Effector CD8-positive, alpha-beta T cell (primary cell): ENCODE measurements at places on chromosomes 7 and 10.

DNA sequence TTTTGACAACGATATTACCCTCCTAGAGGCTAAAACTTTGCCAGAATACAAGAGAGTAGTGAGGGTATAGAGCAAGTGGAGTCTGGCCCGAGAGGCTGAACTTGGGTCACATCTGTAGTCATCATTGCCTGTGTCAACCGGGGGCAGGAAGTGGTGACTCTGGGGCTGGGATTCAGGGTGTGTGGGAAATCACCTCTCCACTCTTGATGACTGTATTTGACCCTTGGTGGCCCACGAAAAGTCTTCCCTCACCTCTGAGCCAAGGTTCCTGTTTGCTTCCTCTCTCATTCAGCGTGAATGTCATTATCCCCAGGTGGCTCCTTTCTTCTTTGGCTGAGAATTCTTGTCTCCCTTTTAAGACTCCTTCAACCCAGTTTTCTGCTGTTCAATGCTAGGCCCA is 240.4 kb downstream of the ABCA13 start:
- no peak for DNase-seq

- no peak for DNase-seq
Observed at GRCh38 chr7:5183155-5183554, 6.9 kb upstream of the WIPI2 start.

- no peak for DNase-seq
Observed at GRCh38 chr7:106112972-106113421, 885 bp upstream of the SYPL1 start.

GRCh38 chr10:119197921-119198320 is 9.4 kb upstream of the GRK5 start:
- no peak for DNase-seq

DNA sequence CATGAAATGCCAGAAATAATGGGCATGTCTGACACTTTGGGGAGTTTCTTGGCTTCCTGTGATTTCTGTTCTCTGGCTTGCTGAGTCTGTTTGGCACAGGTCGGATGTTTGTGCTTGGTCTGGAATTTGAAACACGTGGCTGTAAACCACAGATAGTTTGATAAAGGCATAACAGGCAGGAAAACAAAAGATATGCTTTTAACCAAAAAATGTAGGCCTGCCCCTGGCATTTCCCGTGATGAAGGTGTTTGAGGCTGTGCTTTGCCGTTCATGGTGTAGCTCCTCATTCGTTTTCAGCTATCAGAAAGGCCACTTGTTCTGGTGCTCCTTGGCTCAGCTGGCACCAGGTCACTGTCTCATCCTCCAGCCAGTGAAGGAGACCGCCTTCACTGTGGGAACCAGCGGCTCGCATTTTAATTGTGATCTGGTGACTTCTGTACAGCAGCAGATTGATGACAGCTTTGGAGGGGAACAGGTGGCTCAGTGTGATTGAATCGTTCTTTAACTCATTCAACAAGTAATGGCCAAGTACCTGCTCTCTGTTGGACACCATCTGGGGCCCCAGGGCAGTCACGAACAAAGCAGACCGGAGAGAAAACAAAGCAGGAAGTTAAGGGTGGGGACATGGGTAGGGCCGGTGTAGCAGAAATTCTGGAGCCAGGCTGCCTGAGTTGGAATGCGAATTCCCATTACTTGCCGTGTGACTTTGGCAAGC is 111.5 kb downstream of the CCNY start:
- DNase-seq: no peak

DNA sequence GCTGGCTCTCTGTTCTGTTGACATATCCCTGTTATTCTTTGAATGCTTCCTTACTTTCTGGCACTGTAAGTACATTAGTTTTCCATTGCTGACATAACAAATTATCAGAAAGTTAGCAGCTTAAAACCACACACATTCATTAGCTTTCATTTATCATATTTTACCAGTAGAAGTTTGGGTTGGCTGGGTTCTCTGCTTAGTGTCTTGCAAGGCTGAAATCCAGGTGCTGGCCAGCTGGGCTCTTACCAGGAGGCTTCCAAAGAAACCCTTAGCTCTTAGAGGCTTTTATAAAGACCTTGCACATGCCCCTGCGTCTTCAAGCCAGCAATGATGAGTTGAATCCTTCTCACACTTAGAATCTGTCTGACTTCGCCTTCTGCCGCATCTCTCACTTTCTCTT is 160.6 kb downstream of the MLLT10 start:
- DNase-seq: no peak

DNA sequence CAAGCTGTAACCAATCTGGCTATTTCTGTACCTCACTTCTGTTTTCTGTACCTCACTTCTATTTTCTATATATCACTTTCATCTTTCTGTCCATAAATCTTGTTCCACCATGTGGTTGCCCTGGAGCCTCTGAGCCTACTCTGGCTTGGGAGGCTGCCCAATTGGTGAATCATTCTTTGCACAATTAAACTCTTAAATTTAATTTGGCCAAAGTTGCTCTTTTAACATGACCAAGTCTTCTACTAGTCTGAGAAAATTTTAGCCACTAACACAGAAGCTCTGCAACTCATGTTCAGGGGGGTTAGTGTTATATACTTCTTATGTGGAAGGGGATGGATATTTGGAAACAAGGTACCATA is 503.5 kb downstream of the KIF20B start:
- DNase-seq: no peak

- no peak for DNase-seq
Observed at GRCh38 chr10:75461672-75462649, 30.5 kb downstream of the LRMDA start.

GRCh38 chr10:102451105-102451969 is at the start of gene C10orf95:
C10orf95 (minus strand) TSS chr10:102451543; CDS start chr10:102451093, 450 bp downstream.
- no peak for DNase-seq

DNA sequence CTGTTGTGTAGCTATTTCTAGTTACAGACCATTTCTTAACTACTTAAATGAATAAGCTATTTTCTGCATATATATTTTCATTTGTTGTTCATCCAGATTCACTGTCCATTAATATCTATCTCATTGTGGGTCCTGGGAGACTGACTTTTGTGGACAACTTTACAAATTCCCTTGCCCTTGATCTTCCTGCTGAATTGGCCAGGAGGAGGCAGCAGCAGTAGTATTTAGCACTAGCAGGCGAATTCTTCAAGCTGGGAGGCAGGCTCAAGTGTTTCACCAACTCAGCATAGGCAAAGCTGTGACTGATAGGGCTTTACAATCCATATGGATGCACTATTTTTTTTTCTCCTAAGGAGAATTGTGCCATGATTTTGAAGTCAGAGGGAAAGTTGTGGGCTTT is 461.0 kb upstream of the NRG3 start:
- no peak for DNase-seq

DNA sequence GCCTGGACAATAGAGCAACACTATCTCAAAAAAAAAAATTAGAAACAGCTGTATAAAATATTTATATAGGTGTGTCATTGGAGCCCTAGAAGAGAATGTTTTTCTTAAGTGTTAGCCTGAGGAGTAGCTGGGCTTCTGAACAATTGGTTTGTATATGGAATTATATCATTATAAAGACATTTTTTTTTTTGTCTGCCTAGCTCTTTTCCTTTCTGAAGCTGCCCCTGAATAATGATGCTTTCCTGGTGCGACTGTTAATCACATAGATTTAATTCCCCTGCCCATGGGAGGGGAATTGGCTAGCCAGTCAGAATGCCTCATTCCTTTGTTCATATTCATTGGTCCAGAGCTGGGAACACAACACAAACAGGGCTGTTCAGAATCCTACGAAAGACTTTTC is 13.9 kb upstream of the ABCC2 start:
- DNase-seq: no peak

DNA sequence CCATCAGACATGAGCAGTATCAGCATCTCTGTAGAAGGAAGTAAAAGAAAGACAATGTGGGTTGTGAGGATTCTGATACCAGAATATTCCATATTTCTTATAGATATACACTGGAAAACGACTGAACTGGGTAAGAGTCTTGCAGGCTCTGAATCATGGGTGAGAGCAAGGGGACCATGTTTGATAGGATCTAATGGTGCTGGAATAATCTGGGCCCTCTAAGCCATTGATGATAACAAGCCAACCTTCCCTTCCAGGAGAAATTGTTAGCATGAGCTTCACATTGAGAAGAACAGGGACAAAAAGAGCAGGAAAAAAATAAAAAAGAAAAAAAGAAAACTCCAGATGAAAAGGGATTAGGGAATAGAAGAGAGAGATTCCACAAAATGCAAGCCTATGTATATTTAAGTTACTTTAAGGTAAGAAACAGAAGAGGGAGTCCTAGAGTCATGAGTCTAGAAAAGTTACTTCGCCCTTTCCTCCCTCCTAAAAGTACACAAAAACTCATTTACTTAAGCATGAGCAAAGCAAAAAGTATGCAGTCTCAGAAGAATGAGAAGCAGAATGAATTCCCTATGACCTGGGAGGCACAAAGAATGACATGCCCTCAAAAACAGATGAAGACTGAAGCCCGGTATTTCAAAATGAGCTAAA is 181.9 kb downstream of the TMEM26 start:
- DNase-seq: no peak

DNA sequence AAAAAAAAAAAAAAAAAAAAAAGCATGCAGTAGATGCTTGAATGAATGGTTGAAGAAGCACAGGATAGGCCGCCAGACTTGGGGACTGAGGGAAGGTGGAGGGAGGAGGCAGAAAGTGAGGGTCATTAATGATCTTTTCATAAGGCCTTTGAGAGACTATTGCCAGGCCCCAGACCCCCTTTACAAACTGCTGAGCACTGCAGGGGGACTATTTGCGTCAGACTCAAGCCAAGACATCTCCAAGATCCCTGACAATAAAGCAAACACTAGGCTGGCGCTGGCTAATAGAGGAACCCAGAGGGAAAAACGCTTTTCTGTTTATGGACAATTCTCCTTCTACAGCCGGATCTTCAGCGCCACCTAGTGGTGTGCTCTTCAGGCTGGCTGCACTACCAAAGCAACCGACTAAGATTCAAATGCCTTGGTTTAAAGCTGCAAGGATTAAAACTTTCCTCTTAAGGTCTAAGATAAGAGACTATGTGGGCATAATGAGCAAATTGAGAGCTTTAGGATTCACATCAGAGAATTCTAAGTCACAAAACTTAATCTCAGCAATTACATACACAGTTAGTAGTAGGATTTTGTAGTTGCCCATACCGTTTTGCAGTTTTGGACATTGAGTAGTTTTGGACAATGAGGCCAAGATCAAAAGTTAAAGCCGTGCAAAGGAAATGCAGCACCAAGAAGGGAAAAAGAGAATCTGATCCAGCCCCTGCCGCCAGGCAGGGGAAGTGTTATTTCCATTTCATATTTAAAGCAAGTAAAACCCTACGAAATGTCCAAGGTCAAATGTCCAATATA is 17.9 kb upstream of the AGK start:
- peak; percentile 24 for DNase-seq

DNA sequence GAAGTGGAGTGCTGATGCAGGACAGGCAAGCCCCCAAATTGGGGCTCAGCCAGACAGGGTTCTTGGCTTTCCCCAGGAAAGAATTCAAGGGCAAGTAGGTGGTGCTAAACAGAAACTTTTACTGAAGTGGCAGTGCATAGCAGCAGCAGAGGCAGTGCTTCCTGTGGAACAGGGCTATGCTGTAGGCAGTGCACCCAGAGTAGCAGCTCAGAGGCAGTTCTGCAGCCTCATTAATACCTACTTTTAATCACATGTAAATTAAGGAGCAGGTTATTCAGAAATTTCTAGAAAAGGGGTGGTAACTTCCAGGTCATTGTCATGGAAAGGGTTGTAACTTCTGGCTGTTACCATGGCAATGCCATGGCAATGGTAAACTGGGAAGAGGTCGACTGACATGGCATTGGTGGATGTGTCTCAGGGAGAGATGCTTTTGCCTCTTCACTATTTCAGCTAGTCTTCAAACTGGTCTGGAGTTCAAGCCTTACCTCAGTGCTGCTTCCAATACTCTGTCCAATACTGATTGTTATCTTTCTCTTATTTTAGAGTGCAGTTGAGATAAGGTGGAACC is 29.2 kb downstream of the PRSS58 start:
- DNase-seq: no peak

- no peak for DNase-seq
Observed at GRCh38 chr7:113652501-113652900, 266.3 kb downstream of the PPP1R3A start.

DNA sequence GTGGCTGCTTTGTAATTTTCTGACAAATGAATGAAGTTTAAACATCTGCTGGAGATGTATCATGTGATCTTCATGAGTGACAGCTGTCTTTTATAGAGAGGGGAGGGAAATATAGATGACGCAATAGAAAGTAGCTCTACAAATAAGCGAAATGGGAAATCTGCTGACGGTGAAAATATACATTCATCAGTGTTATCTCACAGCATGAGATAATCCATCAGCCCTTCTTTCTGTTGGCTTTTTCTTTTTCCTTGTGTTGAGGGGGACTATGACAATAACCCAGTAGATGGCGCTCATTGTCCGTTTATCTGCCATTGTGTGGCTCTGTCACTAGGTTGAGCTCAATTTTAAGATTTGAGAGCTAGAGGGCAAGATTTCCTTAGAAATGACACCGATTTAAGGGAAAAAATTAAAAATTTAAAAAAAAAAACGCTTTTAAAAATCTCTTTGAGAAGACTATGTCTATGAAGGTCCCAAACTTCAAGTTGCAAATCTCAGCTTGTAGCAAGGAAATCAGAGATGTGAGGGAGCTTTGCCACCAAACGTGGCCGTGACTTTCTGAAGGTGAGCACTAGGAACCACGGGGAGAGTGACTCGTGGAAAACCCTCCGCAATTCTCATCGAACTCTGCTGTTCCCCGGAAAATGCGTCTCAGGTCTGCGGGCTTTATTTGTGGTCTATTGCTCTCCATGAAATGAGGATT is 114.6 kb upstream of the SFMBT2 start:
- DNase-seq: peak; percentile 31

DNA sequence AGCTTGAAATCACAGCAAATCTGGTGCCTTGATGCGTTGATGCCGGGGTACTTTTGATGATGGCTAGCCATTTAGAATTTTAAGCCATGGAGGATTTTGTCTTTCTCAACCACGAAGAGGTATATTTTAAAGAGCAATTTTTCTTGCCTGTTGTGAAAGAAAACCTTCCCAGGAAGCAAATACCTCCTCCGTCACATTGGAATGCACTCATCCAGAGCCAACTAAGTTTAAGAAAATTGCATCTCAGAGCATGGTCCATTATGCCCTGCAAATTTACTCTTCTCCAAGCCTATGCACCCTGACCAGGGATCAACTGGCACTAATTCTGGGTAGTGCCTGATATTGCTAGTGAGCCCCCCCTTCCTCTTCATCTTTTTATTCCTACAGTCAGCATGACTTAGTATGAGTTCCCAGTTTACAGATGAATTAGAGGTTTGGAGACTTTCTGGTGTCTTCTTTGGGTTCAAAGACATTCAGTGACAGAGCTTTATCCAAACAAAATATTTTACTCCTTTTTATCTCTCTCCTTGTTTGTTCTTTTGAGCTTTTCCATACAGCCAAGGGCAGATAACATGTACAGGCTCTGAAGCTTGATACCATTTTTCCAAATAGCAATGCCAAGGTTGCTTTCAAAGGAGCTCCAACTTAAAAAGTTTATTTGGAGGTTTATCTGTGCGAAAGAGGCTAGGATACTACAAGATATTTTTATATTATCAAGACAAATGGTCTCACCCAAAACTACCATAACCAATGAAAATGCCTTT is 56.6 kb upstream of the ANK3 start:
- DNase-seq: no peak

DNA sequence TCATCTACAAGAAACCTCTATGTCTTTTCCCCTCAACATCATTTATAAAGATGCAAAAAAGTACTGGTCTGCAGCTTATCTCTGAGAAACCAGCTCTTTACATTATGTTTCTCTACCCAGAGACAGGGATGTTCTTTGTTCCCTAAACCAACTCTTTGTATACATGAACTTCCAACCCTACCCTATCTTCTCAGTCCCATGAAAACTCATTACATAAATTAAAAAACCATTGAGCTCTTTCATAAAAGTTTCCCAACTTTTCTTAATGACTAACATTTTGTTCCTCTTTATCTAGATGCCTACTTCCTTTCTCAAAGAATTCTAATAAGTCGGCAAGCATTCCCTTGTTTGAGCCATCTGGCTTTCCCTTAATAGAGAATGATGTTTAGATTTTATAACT is 192.8 kb upstream of the AGK start:
- DNase-seq: no peak
